Vagina (tissue), 2 donors: ENCODE measurements at places on chromosomes 6 and 20.

- no peak for DNase-seq
These were observed 12.8 kb downstream of the SNX14 start for GRCh38 chr6:85580878-85581267.

DNA sequence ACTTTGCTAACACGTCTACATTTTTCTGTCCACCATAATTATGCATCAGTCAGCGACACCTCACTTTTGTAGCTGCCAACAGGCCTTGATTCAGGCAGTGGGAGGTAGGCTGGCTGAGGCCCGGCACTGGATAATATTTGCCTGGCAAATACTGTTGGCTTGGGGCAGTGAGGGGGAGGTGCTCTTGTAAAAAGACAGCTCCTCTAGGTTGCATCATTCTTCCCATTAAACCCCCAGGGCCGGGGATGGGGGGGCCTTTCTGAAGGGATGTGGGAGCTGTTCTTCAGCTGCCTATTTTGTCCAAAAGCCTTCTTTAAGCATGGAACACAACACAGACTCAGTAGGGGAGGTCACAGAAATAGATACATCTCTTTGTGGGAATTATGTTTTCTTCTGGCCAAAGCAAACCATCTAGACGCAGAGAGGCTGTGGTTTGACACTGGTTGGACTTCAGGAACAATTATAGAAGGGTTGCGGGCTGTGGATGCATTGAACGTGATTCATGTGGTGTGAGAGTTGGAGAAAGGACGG is 338.3 kb upstream of the NT5E start:
- no peak for DNase-seq

- no peak for DNase-seq
These were observed 322.2 kb downstream of the NRN1 start for GRCh38 chr6:5684320-5685053.

GRCh38 chr20:25398376-25399036 is 7.9 kb upstream of the ABHD12 start:
- DNase-seq = no peak

- no peak for DNase-seq
These were observed 712.8 kb downstream of the CD109 start for GRCh38 chr6:74408844-74409243.

DNA sequence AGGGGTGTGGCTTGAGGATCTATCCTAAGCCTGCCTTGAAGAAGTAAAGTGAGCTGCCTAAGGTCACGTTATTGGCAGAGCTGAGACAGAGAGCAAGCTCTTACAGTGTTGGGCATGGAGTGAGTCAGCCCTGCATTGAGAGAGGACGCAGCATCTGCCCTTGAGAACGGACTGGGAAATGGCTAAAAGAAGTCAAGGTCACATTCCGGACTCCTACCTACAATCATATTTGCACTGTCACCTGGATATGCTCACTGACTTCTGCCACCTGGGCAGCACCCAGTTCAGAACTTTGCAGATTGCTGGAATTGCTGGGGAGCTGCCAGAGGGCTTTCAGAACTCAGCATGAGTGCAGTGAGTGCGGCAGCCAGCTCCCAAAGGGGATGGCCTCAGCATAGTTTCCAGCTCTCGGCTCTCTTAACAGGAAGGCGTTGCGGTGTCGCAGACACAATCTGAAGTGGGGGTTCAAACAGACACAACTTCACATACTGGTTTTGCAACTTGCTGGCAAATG is 199.3 kb upstream of the SGK1 start:
- no peak for DNase-seq

- DNase-seq = no peak
These were observed 229.1 kb downstream of the PLCB1 start for GRCh38 chr20:8361006-8361652.

DNA sequence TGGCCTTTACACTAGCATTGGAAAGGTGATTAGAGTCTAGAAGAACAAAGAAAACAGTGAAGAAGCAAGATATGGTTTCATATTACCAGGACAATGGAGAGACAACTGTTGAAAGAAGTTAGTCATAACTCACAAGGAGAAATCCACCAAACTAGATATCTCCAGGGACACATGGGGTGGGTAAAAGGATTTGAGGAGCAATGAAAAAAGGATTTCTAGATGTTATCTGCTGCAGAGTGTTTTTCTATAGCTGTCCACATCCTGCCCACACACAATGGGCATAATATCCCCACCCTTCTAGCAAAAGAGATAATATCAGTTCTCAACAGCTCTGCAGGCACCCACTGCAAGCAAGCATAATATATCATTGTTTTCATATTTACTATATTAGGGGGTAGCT is 303.1 kb downstream of the HAO1 start:
- no peak for DNase-seq

- DNase-seq = no peak
These were observed 350.0 kb downstream of the CD83 start for GRCh38 chr6:14467591-14467990.

DNA sequence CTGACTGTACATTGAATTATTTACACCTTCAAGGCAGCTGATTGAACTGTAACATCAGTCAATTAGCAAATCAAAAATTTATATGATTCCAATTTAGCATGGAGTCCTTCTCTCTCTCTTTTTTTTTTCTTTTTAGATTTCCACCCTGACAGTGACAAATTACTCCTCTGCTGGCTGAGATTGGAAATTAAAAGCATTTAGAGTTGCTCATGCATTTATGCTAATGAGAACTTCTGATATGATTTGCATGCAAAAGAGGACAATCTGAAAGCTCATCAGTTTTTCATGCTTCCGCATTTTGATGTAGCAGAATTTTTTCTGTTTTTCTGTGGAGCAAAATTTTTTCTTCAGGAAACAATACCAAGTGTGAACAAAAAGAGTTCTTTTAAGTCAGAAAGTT is 130.5 kb upstream of the NOX3 start:
- DNase-seq = no peak

- no peak for DNase-seq
These were observed 162.9 kb upstream of the SLC24A3 start for GRCh38 chr20:19049514-19049913.

DNA sequence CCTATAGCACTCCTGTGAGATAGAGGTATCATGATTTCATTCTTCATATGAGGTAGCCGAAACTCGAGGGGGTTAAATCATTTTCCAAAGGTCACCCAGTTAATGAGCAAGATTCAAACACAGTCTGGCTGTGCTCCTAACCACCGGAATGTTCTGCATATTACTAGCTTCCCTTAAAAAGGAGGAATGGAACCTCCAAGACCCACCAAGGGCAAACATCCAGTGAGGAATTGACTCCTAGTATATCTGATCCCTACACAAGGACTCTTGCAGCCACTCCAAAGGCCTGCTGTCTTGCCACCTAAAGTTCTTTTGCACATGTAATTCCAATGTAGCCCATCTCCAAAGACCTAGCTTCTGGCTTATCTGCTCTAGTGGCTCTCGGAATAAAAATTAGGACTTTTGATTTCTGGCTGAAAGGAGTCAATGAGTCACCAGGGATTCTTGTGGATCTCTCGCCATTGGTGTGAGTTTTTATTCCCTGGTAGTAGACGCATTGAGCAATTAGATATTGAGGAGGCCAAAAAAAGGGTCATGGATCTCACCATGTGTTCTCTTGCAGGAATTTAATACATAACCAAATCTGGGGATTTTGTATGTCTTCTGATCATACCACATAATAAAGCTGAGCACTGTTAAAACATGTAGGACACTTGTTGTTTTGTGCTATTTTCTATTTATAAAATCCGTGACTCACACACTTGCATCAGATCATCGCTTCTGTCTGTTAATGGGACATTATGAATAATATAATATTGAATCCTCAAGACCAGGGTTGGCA is 9.1 kb downstream of the BCAS1 start:
- DNase-seq = no peak

GRCh38 chr6:125819535-125820326 is 29.0 kb downstream of the NCOA7 start:
- no peak for DNase-seq

DNA sequence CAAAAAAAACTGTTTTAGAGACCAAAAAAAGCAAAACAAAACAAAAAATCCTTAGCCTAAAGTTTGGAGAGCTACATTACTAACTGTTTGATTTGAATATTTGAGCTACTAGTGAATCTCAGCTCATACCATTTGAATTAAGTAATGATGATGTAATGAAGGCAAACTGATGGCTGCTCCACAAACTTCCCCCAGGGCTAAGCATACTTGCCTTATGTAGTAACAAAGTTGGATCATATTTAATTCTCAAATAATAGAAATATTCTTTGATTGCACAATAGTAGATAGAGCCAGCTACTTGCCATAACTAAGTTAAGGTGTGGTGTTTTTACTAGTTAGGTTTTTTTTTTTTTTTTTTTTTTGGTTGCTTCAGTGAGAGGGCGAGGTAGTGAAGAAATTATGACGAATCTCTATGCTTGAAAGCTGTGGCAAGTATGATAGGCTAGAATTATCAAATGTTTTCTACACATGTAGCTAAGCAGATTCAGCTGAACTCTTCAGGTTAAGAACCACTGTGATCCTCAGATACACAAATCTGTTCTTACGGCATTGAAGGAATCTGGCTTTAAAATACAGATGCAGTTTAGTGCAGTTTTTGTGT is 2.9 kb downstream of the RAB32 start:
- DNase-seq = no peak

DNA sequence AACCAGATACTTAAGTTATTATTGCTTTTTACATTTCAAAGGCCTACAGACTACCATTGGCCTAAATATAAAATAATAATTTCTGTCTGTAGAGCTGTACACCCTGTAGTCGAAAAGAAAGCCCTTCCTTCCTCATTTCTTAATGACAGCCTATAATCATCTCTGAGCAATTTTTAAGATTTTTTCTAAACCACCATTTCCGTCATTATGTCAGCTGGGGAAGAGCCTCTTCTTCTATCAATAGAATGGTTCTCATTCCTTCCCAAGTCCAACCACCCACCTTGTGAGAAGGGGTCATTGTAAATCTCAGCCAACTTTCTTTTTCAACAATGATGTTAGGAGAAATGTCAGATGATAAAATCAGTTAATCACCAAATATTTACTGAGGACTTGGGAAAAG is 91.8 kb downstream of the PLEKHG1 start:
- no peak for DNase-seq

DNA sequence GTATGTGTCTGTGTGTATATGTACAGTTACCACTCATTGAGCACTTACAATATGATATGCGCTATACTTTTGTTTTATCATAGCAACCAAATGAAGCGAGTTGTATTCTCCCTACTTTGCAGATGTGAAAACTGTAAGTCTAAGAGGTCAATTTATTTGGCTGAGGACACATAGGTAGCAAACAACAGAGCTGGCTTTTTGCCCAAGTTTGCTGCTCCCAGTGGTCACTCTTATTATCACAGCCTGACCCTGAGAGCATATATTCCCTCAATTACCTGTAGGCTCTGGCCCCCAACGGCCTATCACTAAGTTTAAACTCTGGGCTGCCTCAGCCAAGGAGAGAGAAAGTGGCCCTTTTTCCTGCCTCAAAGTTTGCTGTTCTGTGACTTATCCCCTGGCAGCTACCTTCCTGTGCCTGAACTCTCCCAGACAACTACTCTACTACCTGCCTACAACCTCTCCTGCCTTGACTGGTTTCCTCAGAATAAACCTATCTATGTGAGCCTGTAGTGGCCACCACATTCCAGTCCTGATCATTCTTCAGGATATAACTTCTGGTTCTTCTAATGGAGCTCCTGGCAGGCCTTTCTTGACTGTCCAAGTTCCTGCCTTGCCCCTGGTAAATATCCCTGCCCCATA is 221.8 kb downstream of the FRK start:
- no peak for DNase-seq

GRCh38 chr20:38076548-38076947 is 43.0 kb downstream of the RPRD1B start:
- DNase-seq = no peak

DNA sequence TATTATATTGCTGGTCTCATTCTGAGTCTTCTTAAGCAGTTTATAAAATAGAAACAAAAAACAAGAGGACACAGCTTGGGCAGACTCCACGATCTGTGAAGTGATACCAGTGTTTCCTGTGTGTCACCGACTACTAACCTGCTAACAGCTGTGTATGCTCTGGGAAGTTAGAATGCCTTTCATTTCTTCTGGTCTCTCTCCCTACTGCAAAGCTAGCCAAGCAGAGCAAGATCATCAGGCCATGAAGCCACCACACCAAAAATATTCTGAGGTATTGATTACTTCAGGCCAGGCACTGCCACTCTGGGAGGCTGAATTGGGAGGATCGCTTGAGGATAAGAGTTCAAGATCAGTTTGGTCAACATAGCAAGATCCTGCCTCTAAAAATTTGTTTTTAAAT is 46.9 kb upstream of the SMIM29 start:
- no peak for DNase-seq

DNA sequence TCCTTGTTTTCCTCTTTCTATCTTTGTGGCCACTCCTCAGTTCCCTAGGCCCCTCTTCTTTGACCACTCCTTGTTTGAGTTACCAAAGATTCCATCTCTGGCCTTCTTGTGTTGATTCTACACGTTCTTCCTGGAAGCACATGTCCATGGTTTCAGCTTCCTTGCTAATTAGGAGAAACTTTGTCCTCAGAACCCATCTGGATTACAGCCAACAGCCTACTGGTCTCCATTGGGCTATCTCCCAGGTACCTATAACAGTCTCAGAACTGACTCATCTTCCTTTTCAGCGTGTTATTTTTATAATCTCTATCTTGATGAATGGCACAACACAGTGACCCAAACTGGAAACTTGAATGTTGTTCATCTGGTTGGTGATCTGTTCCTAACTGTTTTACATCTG is 17.5 kb downstream of the PTPRA start:
- no peak for DNase-seq

DNA sequence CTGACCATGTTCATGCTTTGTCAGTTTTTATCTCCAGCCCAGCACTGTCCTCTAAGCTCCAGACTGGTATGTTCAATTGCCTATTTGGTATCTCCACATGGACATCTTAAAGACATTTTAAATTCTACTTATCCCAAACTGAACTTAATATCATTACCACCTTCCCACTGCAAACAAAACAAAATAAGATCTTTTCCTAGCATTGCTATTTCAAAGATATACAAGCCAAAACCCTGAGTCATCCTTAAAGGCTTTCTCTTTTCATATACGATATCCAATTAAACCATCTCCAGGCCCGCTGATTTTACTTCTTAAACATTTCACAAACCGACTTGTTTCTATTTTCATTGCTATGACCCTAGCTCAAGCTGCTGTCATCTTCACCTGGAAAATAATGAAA is 35.1 kb upstream of the HS3ST5 start:
- DNase-seq = no peak

GRCh38 chr6:138234363-138234762 is 16.1 kb upstream of the PBOV1 start:
- DNase-seq = no peak

- no peak for DNase-seq
These were observed 52.4 kb upstream of the TBC1D7 start for GRCh38 chr6:13380761-13381160.

DNA sequence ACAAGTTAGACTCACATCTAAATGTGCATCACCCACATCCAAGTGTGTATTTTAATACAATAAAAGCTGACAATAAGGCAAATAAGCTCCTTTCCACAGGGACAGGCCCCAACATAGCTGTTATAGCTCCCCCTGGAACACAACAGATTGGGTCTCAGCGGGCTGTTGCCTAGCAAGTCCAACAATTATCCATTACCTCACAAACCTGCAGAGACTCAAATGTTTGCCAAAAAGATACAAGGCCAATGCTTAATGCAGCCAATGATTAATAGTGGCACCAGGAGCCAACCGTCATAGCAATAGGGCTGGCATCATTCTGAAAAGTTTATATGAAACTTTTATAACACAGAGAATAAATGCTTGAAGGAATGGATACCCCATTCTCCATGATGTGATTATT is 35.7 kb downstream of the EPB41L2 start:
- DNase-seq = no peak

GRCh38 chr6:15518057-15518456 is 144.8 kb downstream of the DTNBP1 start:
- DNase-seq = no peak

- no peak for DNase-seq
These were observed 6.5 kb upstream of the USP45 start for GRCh38 chr6:99521633-99522151.
